ENCODE measurements at places on chromosomes 2 and 18. TPM values are rescaled to one million over a fixed set of nuclear protein-coding genes. Genes with fewer than 3 reads are reported as not detected.

Gene SP140
- total RNA-seq: 1.7 TPM

Gene DNER
- 0.27 TPM for total RNA-seq

Gene LCT
- 0.12 TPM for total RNA-seq

Gene CASP8
- 25.5 TPM for total RNA-seq

Gene CNGA3
- 0.20 TPM for total RNA-seq

Gene RIOK3
- total RNA-seq: 76.6 TPM

Gene CDCA7
- total RNA-seq: 30.0 TPM

Gene CCT4
- 80.1 TPM for total RNA-seq

Gene KIAA2012
- total RNA-seq: not detected

Gene SLC9A2
- total RNA-seq: 58.4 TPM

Gene IL36B
- not detected for total RNA-seq

DNA sequence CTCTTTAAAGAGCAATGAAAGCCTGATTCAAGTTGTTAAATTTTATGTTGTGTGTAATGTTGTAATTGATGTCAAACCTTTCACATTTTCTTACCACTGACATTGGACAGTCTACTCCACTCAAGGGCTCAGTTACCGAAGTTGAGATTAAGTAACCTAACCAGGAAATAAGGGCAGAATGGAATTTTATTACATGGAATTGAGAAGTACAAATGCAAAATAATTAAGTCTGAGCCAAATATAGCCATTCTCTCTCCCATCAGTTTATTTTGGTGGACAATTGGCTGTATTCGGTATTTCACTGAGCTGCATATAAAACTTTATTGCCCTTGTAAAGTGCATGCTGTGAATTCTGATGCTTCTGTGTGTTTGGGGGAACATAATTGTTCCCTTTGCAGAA is 231.5 kb downstream of the TTC32 start:
- DNase-seq: no peak

GRCh38 chr18:55079481-55080355 is 120.5 kb upstream of the CCDC68 start:
- no peak for DNase-seq

DNA sequence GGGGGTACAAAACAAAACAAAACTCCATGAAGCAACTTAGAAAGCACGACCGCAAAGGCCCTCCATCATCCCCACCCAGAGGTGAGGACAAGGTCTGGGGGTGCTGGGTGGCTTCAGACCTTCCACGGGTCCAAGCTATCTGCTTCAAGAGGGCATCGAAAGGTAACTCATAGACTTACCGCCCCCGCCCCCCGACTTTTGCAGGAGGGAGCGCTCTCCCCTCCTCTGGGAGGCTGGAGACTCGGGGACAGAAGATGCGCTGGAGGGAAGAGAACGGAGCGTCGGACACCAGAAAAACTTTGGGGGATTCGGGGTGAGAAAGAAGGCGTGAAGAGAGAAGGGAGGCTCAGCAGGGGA is 300 bp upstream of the STON1 start:
- DNase-seq: no peak

GRCh38 chr2:209049608-209050007 is 374.2 kb upstream of the MAP2 start:
- no peak for DNase-seq

DNA sequence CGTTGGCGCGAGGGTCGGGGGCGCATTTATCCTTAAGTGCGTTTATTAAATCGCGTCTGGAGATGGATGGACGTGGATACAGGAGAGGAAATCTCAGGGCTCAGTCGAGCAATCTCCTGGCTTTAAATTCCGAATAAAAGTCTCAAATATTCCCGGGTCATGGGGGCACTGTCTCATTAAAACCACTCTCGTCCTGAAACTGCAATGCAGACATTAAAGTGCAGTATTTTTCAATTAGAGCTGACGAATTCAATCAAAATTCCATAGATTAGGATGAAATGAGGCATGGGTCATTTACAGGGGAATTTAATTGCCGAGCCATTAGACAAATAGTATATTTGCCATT is 10.7 kb upstream of the GBX2 start:
- no peak for DNase-seq

- DNase-seq: no peak
These were observed 268.2 kb upstream of the PXDN start for GRCh38 chr2:2012505-2012904.

GRCh38 chr2:69584127-69584889 is 59.2 kb downstream of the AAK1 start:
- no peak for DNase-seq

- peak; percentile 57 for DNase-seq
These were observed 47.5 kb upstream of the SP3 start for GRCh38 chr2:174012347-174013314.

DNA sequence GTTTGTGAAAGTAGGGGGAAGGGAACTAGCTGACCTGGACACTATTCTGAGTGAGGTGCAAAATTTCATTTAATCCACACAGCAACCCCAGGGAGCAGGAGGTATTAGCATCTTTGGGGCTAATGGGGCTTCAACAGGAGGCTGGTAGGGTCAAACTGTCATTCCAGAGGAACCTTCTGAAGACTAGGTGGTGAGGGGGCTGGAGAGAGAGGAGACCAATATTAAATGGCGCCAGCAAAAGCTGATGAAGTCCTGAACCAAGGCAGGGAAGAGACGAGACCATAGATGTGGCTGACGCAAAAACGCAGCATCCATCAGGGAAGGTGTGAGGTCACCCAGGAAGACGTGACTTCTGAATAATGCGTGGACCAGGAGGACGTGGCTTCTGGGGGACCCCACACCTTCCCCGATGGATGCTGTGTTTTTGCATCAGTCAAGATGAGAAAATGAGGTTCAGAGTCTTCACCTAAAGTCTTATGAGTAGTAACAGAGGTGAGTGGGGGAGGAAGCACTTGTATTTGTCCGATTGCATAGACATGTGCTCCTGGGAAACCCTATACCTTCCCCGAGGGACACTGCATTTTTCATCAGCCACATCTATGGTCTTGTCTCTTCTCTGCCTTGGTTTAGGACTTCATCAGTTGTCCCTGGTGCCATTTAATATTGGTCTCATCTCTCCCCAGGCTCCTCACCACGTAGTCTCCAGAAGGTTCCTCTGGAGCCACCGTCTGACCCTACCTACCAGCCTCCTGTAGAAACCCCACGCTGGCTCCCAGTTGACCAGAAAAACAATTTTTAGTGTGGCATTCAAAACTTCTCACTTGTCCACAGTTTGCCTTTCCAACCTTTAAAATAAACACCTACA is 188.6 kb downstream of the MYCN start:
- peak; percentile 2 for DNase-seq

DNA sequence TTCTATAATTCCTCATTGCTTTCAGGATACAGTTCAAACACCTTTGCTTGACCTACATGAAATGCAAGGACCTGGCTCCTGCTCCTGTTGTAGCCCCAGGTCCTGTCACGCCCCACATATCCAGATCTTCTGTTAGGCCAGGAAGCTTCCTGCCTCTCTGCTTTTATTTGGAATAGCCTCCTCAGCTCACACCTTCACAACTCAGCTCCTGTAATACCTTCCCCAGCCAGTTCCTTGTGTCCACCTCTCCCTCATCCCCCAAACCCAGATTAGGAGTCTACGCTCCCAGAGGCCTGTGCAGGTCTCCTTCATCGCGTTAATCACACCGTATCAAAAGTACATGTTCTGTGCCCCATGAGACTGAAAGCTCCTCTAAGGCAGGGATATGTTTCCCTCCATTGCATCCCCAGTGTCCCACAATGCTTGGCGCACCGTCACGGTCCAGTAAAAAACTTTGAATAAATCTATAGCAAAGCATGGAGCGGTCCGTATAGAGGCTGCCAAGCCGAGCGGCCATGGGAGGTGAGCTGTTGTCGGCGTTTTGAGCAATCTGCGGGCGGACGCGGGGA is 371 bp downstream of the MDH1B start:
- peak; percentile 17 for DNase-seq

DNA sequence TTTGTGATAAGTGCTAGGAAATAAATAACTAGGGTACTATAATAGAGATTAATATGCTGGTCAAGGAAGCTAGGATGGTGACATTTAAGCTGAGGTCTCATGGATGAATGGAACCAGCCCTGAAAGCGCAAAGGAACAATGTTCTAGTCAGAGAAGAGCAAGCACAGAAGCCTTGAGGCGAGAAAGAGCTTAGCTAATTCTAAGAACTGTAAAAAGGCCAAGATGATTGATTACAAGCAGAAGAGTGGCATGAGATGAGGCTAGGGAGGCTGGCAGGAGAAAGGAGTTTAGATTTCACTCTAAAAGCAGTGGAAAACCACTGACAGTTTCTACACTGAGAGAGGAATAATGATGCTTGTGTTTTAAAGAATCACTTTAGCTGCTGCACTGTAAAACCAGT is 3.4 kb upstream of the YIPF4 start:
- no peak for DNase-seq

GRCh38 chr2:68193144-68193543 is 35.5 kb downstream of the PNO1 start:
- DNase-seq: no peak

DNA sequence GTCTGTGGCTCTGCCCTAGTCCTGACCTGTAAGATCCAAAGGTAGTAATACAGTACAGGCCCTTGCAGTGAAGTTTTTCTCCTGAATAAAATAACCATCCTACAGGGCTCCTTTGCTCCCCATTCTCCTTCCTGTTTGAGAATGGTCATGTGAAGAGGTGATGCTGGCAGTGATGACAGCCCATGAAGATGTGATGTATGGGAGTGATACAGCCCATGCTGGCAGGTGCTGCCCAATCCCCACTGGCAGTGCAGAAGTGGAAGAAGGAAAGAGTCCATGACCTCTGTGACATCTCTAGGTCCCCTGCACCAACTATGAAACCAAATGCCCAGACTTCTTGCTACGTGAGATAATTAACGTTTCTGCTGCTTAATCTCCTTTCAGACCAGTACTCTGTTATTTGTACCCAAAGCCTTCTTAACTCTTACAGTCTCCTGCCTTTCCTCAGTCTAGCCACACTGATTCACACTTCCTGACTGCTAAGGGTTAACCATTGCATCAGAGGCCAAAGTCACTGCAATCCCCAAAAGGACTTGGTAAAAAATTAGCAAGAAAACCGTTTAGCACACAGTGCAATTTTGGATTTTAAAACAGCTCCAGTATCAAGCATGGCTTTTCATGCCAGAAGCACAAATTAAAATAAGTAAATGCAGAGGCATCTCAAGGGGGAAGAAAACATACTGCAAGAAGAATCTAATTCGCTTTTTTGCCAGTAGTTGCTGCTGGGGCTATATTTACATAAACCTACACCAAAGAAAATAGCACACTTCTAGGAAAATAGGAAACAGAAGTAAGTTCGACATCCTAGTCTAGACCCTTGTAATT is 98.0 kb downstream of the STK39 start:
- DNase-seq: no peak

DNA sequence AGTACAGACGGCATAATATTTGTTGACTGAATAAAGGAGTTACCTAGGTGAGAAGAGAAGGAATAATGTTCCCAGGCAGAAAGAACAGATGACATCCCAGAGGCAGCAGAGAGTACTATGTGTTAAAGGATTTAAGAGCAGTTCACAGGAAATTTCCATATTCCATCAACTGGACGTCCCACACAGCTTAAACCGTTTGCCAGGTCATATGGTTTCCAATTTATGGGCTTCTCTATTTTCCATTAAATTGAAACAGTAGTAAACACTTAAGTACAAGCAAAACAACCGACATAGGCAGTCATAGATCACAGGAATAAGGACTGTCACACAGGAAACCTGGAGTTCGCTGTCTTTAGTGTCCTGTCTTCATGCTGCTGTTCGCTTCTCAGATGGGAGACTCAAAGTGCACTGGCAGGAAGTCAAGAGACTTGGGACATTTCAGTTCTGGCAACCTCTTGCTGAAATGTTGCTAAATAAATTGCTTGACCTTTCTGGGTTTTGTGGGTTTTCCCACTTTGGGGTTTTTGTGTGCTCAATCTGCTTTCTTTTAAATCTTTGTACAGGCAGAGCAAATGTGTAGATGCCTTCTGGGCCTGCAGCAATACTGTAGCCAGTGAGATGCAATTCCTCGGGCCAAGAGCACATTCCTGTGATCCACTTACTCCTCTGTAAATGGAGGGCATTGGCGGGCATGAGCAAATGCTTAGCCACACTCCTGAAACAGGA is 5.8 kb upstream of the PIEZO2 start:
- DNase-seq: no peak

- DNase-seq: peak; percentile 81
These were observed 85.4 kb upstream of the ZCCHC2 start for GRCh38 chr18:62437235-62438017.

- no peak for DNase-seq
These were observed 663.3 kb upstream of the CHAC2 start for GRCh38 chr2:53104263-53104662.

- no peak for DNase-seq
These were observed 50.4 kb downstream of the CYRIA start for GRCh38 chr2:16615246-16615645.

DNA sequence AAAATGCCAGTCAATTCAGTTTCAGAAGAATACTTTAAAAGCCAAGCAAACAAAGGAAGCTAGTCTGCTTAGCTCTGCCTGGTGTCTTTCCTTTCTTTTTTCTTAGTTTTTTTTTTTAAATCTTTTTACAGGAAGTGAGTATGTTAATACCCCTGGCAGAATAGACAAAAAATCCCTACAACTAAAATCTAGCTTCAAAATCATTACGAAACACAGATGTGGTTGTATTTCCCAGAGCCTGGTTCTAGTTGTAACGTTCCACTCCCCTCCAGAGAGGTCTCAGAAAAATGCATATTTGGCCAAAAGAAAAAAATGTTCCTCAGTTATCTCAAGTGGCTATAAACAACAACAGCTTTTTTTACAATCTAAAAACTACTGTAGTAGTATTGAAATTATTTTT is 202.1 kb upstream of the RND3 start:
- DNase-seq: no peak

DNA sequence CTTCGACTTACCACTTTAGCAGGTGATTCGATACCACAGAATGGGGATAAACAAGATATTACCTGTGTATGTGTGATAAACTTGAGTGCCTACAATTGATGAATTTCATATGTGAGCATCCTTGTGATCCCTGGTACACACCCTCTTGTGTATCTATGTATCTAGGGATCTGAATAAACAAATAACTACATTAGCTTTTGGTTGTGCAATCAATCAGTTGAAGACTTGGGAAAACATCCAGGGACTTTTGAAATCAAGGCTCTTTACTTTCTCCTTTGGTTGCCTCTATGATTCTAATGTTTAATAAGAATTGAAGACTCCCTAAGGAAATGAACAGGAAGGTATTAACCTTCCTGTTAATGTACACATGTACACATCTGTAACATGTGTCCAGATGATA is 97.3 kb upstream of the DCC start:
- no peak for DNase-seq

- no peak for DNase-seq
These were observed 35.0 kb downstream of the CYP27C1 start for GRCh38 chr2:127185093-127185492.

DNA sequence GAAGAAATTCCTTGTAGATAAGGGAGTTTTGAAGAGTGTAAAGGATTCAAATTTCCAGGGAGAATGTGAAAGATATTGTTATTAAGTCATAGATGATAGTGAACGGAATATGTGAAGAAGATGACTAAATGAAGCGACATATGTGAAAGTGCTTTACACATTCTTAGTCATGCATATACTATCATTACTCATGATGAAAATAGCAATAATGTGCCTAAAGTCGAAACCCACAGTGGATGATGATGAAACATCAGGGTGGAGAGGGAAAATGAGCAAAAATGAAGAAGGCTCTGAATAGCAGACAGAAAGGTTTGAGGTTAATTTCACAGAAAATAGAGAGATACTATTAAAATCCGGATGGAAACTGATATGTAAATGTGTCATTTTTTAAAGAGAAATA is 1237.1 kb downstream of the LRP1B start:
- DNase-seq: no peak
